ENCODE measurements at places on chromosomes 2 and 18.

DNA sequence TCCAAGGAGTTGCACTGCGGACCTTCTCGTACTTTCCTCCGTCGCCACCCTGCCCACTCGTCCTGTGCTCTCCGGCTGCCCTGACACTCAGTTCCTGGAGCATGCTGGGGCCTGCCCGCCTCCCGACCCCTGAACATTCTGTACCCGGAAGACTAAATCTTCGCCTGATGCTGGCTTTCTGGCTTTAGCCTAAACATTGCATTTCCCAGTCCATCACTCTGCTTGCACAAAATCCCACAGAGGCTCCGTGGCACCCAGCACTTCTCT, 550 bp upstream of the SFXN5 start:
- DNase-seq, result no peak

DNA sequence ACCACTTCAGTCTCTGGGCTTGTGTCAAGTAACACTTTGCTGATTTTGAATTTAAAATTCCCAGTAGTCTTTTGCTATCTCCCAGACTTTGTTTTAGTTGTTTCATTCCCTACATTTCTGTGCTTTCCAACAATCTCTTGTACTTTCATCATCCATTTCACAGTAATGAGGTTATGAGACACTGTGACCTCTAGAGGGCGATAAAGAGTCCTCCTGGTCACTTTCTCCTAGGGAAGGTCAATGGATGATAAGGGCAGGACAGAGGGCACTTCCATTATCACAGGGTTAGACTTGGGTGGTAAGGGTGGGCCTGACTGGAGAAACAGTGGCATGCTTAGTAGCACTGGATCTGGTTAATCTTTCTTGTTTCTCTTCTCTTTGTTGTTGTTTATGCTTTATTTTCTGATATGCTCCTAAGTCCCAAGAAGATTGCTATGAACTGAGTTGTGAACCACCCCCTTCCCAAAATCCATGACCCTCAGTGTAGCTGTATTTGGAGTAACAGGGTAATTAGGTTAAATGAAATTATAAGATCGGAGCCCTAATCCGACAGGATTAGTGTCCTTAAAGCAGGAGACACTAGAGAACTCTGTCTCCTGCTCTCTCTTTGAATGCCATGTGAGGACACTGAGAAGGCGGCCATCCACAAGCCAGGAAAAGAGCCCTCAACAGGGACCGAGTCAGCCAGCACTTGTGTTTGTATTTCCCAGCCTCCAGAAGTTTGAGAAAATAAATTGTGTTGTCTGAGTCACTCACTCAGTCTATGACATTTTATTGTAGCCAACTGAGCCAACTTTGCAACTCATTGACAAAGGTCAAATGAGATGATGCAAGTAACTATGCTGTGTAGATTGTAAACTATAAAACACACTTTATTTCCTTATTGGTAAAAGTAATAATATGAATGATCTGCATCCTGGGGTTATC, 779.2 kb downstream of the CNTNAP5 start:
- DNase-seq, result peak; percentile 3

- no peak for DNase-seq
These were observed 97.8 kb downstream of the MYT1L start for GRCh38 chr2:2233171-2233826.

- DNase-seq, result no peak
These were observed 74.8 kb downstream of the CHST9 start for GRCh38 chr18:27110319-27110718.

- DNase-seq, result no peak
These were observed 314.4 kb downstream of the GRB14 start for GRCh38 chr2:164306872-164307271.

- DNase-seq, result no peak
These were observed 113.0 kb downstream of the CDH2 start for GRCh38 chr18:28063926-28064325.

GRCh38 chr2:67108231-67108630, 288.9 kb upstream of the ETAA1 start:
- no peak for DNase-seq

GRCh38 chr18:6923220-6923619, 193.7 kb downstream of the ARHGAP28 start:
- no peak for DNase-seq

- DNase-seq, result no peak
These were observed 45.0 kb upstream of the EML4 start for GRCh38 chr2:42124011-42124785.

DNA sequence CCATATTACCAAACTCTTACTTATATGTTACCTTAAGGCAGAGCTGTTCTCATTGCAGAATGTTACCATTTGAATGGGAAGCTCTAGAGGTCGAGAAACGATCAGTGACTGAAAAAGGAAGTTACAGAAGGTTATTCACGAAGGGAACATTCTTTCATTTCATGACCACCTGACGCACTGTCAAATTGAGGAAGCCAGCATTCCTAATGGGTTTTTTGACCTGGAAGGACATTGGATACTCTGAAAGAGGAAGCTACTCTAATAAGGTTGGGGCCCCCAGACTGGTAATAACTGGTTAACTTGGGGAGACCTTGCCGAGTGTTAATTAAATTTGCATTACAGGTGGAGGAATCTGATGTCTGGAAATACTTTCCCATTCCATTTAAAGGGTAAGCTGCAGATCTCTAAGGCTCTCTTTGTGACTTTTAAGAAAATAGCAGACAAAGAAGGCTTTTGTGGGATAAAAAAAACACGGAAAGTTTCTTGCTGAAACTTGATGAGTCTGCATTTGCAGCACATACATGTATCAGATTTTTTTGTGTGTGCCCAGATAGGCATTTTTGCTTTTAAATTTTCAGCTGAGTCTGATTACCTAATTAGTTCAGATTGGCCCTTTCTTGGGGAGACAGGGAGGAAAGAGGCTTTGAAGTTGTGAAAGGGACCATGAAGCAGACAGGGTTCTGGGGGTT, 137.1 kb downstream of the LTBP1 start:
- DNase-seq, result no peak

GRCh38 chr2:190486037-190486623, 48.4 kb downstream of the NEMP2 start:
- no peak for DNase-seq

DNA sequence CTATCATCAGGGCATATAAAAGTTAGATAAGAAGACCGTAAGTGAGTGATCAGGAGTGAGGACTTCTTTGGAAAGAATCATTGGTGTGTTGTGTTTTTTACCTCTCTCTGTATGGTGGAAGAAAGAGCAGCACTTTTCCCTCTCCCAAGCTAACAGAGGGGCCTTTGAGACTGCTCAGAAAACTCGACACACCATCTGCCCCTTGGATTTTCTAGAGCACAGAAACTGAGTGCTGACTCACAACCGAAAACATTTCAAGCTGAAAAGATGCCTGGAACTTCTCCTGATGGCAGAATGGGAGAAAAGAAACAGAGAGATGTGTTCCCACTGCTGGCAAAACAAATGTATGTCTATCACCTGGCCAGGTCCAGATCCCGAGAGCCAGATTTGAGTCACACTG, 156.6 kb downstream of the DNAH7 start:
- no peak for DNase-seq

DNA sequence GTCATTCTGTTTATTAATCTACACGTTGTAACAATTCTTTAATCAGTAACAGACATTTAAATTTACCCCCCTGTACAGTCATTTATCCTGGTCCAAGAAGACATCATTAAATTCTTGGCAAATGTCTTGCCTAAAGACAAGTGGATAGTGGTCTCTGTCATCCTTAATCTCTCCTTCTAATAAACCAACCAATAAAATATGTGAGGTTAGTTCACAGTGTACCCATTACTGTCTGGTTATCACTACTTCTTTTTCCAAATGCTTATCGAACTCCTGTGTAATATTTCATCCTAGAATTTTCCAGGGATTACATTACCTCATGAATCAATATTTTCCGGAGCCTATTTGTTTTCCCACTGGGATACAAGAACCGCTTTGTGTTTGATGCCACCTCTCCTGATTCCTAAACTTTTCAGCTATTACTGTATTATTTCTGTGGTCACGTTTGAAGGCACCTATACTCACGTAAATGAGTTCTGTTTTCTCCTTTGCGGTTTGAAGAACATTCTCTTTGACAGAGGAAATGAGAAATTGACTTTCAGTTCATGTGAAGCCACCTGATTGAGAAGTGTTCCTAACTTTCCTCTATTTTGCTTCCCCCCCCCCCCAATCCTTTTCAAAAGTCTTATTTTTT, 131.5 kb downstream of the RTN4 start:
- no peak for DNase-seq

- no peak for DNase-seq
These were observed 17.2 kb upstream of the LYPD6B start for GRCh38 chr2:149021271-149021719.
